ENCODE measurements at places on chromosomes 2 and 18.

- DNase-seq, result no peak
Measured at GRCh38 chr2:235382179-235382578, 111.7 kb upstream of the AGAP1 start.

DNA sequence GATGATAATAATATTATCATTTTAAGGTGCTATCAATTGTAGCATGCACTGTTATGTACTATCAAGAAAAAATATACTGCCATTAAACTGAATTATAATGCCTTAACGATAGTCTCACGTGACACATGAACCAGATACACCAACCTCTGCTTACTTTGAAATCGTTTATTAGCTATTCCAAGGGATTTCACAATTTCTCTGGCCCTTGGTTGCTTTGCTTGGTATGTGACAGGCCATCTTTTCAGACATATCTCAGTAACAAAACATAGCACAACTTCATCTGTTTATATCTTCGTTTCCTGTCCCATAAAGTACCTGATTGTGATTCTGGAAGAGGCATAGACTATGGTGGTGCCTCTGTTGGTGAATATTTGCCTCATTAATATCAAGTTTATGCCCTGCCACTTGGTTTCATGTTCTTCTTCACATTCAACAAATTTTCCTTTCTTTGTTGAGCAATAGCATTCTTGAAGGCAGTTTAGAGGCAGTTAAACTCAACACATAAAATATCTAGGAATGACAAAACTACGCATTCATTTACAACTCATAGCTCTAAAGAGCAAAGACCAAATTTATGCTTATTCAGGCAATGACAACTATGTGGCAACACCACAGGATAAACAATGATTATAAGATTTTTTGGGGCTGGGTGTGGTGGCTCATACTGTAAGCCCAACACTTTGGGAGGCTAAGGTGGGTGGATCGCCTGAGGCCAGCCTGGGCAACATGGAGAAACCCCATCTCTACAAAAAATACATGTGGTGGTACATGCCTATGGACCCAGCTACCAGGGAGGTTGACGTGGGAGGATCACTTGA lies 84.3 kb downstream of the MCFD2 start:
- no peak for DNase-seq

DNA sequence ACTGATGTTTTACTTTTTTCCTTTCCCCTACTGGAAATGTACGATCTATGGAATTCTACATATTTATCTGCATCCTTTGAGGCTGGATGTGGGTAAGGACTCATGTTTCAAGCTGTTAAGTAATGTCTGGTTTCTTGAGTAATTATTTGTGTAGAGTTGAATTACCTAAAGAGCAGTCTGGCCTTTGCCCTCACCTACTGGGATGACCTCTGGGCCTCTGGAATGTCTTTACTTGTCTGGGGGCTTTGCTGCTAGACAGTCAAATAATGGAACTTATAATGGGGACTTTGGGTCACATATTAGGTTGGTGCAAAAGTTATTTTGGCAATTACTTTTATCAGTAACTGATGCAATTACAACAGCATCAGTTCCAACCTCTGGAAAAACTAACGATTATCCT lies 244.7 kb downstream of the CCDC178 start:
- DNase-seq, result no peak

- DNase-seq, result peak; percentile 89
Measured at GRCh38 chr2:177263451-177264208, 897 bp downstream of the NFE2L2 start.

GRCh38 chr18:8959551-8960135 lies 142.9 kb upstream of the NDUFV2 start:
- no peak for DNase-seq

DNA sequence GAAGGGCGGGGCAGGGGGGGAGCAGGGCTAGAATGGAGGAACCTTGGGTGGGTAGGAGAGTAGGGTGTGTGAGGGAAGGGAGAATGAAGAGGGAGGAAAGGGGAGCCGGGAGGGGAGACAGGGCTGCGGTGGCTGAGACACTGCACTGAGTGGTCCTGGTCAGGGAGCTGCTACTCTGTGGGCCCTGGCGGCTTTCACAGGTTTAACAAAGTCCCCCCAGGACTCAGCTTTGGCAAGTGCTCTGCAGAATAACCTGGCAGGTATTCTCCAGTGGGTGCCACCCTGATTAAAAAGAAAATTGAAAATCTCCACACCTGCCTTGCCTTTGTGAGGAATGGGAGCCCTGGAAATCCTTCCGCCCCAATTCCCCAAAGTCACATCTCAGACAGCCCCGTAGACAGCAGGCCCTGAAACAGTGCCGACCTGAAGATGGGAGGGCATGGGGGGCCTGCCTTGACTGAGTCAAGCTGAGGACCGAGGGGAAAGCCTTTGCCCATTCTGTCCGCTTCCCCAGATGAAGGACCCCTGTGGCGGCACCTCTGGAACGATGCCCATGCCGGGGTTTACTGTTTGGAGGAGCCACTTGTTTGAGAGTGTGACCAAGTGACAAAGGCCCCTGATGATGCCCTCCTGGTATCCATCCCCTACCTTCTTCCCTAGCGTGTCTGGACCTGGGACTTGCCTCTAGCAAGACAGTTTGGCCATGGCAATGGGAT lies 43.6 kb upstream of the OTOS start:
- DNase-seq, result no peak

GRCh38 chr2:74551942-74552913 lies 1.5 kb downstream of the LOXL3 start:
- no peak for DNase-seq
